ENCODE measurements at places on chromosomes 2 and 18.

- DNase-seq: no peak
Observed at GRCh38 chr2:72694715-72695496, 130.9 kb downstream of the EXOC6B start.

GRCh38 chr2:567865-568638, 109.2 kb downstream of the TMEM18 start:
- DNase-seq: no peak

GRCh38 chr18:44855681-44856080, 175.0 kb downstream of the SETBP1 start:
- no peak for DNase-seq

DNA sequence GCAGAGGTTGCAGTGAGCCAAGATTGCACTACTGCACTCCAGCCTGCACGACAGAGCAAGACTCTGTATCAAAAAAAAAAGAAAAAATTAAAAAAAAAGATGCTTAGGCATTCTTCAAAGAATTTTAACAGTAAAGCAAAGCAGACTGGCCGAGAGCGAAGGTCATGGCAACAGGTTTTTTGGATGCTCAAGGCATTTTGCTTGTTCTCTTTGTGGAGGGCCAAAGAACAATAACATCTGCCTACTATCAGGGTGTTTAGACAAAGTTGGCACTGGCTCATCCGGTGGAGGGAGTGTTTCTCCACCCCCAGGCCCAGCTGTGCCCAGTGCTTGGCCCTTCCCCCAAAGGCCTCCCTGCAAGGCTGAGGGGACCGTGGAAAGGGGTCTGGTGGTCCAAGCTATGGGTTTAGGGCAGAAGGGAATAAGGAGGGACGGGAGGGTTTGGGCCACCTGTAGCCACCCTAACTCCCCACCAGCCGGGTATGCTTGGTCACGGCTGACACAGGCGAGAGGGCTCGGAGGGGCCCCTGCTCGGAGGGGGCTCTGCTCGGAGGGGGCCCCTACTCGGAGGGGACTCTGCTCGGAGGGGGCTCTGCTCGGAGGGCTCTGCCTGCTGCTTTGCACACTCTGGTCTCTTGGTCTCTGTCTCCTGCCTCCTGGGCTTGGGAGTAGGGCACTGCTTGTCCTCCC, 26.7 kb upstream of the ALLC start:
- DNase-seq: no peak

- peak; percentile 19 for DNase-seq
Observed at GRCh38 chr2:241854342-241855244, 4.1 kb downstream of the PDCD1 start.

GRCh38 chr2:167869200-167869599, 378.2 kb downstream of the STK39 start:
- no peak for DNase-seq

DNA sequence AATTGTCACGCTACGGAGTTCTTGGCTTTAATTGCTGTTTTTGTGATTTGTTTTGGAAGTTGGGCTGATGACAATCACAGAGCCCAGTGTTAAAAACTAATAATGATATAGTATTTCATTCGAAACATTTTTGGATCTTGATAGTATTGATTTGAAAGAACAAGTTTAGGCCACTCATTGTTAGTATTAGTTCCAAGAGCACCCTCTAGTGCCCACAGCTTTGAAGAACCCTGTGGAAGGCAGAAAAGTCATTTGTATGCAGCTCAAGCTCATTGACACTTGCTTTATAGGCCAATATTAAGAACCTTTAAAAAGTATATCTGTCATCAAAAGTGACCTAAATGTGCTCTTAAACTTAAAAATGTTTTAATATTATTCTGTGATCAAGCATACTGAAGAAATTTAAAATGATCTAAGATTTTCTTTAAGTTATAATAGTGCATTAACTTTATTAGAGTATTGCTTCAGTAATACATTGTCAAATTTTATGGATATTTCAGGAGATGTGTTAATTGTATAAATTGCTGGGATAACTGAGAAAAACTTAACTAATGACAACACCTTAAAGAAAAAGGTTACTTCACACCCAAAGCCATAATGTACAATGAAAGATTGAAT, 191.0 kb downstream of the GRB14 start:
- no peak for DNase-seq

DNA sequence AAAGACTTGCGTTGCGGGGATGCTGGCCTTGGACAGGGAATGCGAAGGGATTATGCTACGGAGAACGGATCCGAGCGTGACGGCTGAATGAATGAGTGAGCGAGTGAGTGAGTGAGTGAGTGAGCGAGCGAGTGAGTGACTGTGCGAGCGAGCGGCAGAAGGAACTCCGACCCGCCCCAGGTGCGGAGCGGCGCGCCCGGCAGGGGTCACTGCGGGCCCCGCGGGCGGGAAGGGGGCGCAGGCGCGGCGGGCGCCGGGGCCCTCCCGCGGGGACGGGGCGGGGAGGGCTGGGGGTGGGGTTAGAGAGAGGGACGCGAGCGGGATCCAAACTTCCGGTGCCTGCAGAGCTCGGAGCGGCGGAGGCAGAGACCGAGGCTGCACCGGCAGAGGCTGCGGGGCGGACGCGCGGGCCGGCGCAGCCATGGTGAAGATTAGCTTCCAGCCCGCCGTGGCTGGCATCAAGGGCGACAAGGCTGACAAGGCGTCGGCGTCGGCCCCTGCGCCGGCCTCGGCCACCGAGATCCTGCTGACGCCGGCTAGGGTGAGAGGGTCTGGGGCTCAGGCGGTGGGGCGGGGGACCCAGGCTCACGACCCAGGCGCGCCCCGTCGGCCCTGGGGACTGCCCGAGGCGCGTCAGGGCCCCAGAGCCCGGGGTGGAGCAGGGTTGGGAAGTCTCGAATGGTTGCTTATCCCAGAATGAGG, at the start of gene ITM2C:
Gene ITM2C (plus strand): TSS at position 338 of the 702 bp plus-strand sequence. CDS start 84 bp downstream, at position 422.
- DNase-seq: peak; percentile 84

DNA sequence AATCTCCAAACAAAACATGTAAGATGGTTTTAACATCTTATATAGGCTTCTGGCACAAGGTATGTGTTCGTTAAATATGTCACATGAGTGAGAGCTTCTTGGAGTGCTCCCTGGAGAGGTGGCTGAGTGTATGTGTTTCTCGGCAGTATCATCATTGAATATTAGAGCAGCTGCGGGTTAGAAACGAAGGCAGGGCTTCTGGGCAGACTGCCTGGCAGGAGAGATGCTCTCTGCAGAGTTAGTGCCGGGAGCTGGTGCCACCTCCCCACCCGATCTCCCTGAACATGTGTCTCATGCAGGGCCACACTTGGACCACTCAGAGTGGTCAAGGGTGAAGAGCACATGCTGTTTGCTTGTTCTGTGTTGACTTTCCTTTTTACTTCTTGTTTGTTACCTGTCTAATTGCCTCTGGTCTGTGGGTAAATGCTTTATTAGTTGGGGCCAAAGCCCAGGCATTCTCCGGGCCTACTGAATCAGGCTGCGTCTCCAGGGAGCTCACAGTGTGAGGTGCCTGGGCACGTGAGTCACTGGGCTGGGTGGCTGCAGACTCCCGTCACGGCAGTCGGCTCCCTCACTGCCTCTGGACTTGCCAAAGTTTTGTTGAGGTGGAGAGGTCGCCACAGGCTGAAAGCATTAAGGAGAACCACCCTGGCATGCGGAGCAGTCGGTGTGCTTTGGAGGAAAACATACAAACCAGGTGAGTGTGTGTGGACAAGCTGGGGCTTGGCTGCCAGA, 246.6 kb downstream of the FHOD3 start:
- DNase-seq: no peak

DNA sequence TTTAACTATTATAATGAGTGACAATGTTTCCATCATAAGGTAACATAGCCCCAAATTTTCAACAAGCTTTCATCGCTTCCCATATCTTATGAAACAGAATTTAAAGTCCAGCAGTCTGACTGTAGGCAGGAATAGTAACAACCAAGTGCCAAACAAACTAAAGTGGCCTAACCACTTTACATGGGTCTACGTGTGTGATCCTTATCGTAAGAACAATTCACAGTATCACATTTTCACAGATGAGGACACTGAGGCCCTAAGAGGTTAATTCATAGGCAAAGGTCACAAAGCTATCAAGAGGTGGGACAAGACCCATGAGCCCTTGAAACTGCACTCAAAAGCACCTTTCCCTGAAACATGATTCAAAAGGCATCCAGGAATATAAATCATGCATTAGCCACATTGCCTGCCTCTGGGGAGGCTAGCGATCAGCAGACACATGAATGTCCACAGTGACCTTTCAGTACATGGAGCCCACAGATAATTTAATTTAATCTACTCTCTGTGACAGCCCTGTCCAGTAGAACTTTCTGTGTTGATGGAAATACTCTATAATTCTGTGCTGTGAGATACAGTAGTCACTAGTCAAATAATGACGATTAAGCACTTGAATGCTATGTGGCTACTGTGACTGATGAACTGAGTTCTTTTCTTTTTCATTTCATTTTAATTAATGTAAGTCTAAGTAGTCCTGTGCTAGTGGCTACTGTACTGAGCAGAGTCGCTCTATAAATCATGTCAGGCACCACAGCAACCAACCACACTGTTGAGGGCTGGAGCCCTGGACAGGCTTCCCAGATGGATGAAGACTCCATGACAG, 30.3 kb downstream of the KIDINS220 start:
- no peak for DNase-seq

DNA sequence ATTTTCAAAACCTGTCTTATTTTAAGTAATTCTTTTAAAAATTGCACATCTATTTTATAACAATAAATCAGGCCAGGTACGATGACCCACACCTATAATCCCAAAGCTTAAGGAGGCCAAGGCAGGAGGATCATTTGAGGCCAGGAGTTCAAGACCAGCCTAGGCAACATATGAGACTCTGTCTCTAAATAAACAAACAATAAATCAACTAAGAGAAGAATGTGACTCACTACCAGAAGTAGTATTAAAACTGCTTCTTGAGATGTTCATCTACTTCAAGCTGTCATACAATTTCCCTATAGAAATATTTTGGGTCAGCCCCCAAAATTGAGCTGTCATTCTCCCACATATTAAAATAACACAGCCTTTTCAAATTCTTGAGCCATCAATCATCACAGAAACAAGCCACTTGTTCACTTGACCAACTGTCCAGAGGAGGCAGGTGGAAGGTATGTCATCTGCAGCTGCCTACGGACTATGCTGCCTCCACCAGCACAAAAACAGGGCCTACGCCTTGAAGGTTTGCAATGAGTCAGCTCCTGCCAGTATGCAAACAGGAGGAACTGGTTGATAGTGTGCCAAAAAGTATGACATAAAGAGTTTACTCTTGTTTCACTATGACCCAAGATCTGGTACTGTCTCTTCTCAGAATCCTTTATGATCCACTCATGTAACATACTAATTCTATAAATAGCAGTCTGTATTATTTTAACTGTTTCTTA, 33.6 kb downstream of the KIDINS220 start:
- DNase-seq: peak; percentile 72

DNA sequence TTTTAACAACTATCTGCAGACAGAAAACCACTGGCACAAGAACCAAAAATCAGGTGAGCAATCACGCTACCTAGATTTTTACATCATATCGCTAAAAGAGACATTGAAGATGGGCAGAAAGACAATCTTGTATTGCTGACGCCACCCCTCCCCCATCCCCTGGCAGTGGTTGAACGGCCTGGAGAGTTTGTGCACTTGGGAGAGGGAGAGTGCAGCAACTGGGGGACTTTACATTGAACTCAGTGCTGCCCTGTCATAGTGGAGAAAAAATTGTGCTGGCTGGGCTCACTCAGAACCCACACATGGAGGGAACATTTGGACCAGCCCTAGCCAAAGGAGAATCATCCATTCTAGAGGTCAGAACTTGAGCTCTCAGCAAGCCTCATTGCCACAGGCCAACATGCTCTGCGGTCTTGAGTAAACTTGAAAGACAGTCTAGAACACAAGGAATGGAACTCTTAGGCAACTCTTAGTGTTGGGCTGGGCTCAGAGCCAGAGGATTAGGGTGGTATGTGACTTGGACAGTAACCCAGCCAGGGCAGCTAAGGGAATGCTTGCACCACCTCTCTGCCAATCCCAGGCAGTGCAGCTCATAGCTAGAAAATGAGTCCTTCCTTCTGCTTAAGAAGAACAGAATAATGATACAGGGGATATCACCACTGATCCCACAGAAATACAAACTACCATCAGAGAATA, 220.0 kb upstream of the CYP26B1 start:
- DNase-seq: no peak

DNA sequence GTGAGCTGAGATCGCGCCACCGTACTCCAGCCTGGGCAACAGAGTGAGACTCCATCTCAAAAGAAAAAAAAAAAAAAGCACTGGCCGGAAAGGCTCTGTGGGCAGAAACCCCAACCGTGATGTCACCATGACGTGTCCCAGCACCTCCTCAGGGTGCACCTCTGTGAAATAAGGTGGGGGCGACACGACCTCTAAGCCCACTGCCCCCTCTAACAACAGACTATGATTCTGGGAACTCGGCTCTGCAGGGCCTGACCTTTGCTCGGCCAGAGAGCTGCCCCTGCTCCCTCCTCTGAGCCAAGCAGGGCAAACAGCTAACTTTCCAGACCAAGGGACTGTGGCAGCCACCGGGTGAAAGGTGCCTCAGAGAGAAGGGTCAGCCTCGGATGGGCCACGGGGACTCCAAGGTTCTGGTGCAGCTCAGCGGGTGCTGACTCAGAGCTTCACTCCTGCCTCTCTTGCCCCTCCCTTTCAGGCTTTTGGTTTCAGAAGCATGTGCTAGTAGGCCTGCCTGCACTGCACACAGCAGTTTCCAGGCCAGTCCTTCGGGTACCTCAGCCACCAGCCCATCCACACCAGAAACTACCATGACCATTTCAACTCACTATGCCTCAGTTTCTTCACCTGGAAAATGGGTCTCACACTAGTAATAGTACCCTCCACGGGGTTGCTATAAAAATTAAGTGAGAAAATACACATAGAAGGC, 8.0 kb downstream of the TMBIM1 start:
- DNase-seq: peak; percentile 73

DNA sequence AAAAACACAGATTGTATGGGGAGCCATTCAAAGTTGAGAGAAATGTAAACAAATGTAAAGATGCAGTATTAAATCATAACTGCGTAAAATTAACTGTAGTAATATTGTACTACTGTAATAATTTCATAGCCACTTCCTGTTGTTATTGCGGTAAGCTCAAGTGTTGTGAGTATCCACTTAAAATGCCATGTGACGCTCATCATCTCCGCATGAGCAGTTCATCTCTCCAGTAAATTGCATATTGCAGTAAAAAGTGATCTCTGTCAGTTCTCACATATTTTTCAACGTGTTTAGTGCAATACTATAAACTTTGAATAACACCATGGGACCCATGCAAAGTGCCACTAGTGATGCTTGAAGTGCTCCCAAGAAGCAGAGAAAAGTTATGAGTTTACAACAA, 41.8 kb upstream of the SP3 start:
- DNase-seq: no peak

All from activated T-cell treated with anti-CD3 and anti-CD28 coated beads, Interleukin-2, amount 50 U/mL, for 48 hours (primary cell).